ENCODE measurements at places on chromosomes 13 and 19. TPM values are rescaled to one million over a fixed set of nuclear protein-coding genes. Genes with fewer than 3 reads are reported as not detected.

- DNase-seq = no peak
These were observed 40.5 kb downstream of the KLF12 start for GRCh38 chr13:74093691-74094090.

DNA sequence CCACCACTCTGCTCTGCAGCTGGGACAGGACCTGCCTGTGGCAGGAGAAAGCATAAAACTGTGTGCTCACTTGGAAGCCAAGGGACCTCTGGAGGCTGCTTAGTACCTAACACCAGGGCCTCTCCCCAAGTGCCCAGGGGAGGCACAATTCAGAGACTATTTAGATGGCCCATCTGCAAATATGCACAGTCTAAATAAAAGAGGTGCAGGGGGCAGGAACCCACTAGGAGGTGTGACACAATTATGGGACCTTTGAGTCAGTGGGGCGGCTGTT lies 32.6 kb upstream of the EPHX3 start:
- no peak for DNase-seq

The ZNF575 gene
- total RNA-seq = 2.2 TPM

GRCh38 chr13:65926750-65927171 lies 1303.4 kb downstream of the PCDH9 start:
- no peak for DNase-seq

The EBI3 gene
- 1.6 TPM for total RNA-seq

DNA sequence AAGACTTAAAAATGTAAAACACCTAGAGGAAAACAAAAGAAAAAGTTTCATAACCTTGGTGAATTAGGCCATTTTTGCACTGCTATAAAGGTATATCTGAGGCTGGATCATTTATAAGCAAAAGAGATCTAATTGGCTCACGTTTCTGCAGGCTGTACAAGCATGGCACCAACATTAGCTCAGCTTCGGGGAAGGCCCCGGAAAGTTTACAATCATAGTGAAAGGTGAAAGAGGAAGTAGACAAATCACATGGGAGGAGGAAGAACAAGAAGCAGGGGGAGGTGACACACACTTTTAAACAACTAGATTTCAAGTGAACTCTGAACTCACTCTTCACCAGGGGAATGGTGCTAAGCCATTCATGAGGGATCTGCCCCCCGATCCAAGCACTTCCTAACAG lies 1358.5 kb upstream of the PCDH9 start:
- DNase-seq = no peak

- peak; percentile 49 for DNase-seq
These were observed 8.1 kb upstream of the SDHAF1 start for GRCh38 chr19:35986664-35987570.

- no peak for DNase-seq
These were observed 6.1 kb downstream of the AP2A1 start for GRCh38 chr19:49772850-49773432.

GRCh38 chr19:46503848-46504453 lies 8.3 kb upstream of the PNMA8B start:
- no peak for DNase-seq

DNA sequence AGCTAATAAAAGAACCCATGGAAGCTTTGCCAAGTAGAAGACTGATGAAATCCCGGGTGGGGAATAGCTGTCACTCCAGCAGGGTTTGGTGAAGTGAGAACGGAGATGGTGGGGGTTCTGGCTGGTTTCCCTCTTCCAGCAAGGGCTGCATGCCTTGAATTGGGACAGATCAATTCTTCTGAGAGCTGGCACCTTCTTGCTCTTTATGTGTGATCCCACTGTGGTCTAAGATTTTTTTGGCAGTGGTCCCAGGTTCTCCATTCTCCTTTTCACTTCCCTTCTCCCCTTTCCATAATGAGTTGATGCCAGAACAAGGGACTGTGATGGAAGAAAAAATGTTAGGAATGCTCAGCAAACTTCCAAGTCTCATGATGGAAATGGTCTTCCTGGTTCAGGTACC lies 50.0 kb downstream of the TNFSF11 start:
- DNase-seq = no peak

DNA sequence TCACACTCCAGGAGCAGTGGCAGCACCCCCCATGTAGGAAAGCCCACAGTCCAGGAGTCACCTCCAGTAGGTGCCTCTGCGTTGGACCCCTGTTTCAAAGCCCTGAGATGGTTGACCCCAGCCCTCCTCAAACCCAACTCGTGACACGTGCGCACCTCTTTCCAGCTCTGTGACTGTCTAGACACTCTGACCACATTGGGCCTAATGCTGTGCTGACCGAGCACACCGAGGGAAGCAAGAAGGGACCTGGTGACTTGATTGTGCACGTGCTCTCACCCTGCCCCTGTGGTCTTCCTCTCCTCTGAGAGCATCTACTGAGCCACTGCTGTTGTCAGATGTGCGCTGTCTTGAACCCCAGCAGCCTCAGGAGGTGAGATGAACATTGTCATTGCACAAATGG lies 22.9 kb upstream of the SLC35E1 start:
- no peak for DNase-seq

GRCh38 chr19:35641515-35642151 lies at the start of gene ETV2:
Gene ETV2 (plus strand): TSS chr19:35641745. CDS start chr19:35642461, 716 bp downstream.
- no peak for DNase-seq

DNA sequence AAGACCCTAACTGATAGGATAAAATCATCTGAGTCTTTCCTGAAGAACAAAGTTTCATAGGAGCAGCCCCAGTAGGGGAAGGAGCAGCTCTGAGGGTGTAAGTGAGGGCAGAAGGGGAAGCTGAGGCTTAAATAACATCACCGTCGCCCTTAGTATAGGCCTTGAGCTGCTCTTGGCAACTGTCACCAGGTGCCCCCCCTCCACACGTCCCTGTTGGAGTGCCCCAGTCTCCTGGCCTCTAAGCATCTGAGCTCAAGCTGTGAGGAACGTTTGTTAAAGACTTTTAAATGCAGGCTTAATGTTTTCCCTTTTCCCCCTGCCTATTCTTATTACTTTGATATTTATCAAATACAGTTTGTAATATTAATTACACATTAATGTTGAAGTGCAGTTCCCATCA lies 170.6 kb downstream of the ZIC5 start:
- DNase-seq = no peak

GRCh38 chr19:46489445-46490272 lies 6.0 kb downstream of the PNMA8B start:
- DNase-seq = no peak

DNA sequence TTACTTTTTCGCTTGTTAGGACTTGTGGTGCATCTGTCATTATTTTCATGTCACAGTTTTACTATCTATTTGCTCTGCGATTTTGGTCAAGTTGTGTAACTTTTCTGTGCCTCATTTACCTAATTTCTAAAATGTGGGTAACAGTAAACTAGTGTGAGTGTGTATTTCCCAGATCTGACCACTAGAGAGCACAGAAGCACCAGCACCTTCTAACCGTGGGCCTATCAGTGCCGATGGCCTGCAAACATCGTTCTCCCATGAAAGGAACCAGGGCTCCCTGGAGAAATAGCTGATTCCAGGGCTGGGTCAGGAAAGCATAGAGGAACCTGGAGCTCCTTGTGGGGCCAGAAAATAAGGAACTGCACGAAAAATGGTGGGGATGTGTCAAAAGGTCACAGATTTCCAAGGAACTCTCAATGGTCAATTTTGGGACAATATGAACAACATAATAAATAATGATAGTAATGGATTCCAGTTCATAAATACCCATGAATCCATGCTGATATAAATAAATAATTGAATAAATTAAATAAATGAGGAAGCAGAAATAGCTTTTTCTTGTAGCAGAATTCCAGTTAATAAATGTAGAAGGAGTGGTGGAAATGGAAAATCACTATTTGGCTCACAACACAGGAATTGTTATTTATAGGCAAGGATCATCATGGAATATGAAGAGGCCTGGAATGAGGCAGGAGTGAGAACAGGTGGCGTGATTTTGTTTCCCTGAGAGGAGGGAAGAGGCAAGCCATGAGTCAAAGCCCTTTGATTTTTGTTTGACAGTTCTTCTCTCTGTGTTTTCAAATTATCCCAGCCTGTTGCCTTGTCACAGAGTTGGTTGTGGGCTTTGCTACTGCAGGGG lies 31.1 kb downstream of the CEACAM8 start:
- DNase-seq = peak; percentile 54

- peak; percentile 45 for DNase-seq
These were observed 1.5 kb downstream of the ZIC5 start for GRCh38 chr13:99969919-99970650.

The KLK12 gene
- total RNA-seq = not detected

Measured in Calu3 (cell line).